ENCODE measurements at places on chromosomes 4 and X.
A peak's percentile ranks its signal among the peaks of the same experiment; 100 is the strongest.

GRCh38 chrX:53616946-53617345 is 69.6 kb downstream of the HUWE1 start:
- DNase-seq: no peak

GRCh38 chrX:132208422-132208821 is 10.8 kb downstream of the RAP2C start:
- DNase-seq: no peak

GRCh38 chr4:127261476-127261875 is 371.3 kb upstream of the INTU start:
- no peak for DNase-seq

GRCh38 chr4:32519060-32519459 is 1798.9 kb downstream of the PCDH7 start:
- DNase-seq: no peak

DNA sequence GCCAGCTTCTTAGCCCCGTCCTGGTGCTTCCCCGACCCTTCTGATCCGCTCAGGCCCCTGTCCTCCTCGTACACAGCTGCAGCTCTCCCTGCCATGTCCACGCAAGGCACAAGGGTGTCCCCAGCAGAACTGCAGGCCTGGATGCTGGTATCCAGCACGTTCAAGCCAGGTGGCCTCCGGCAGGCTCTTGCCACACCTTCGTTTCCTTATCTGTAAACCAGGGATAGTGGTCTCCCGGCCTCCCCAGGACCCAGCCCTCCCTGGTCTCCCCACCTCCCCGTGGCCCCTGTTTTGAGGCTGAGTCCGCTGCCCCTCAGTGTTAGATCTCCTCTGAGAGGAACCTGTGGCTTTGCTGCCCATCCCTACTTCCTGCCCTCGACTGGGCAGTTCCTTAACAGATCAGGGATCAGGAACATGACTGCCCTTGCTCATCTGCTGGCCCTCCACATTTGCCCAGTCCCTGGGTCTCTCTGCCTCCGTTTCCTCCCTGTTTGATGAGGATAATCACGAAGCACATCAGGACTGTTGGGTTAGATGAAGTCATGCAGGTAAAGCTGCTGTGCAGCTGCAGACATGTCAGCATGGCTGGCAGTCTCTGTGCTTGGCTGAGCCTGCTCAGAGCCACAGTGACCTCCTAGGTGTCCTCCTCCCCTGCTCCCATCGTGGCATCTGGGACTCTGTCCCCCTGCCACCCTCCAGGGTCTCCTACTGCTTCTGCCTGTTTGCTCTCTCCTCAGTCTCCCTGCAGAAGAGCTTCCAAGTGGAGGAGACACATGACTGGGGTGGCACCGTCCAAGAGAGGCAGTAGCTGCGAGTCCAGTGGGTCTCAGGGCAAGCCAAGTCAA is 32.9 kb downstream of the PIGG start:
- DNase-seq: no peak

GRCh38 chrX:43269201-43269600 is 386.9 kb upstream of the MAOA start:
- peak; percentile 35 for DNase-seq

Data from NCI-H226 (cell line).